H1 (cell line): ENCODE measurements at places on chromosomes 13 and 19. TPM values are rescaled to one million over a fixed set of nuclear protein-coding genes. Genes with fewer than 3 reads are reported as not detected.

Gene CGB5
- 0.63 TPM in 1 of 2 replicates, not detected in the other for total RNA-seq

Gene PRODH2
- not detected in 2 replicates for total RNA-seq

Gene ZNF749
- total RNA-seq = 24.4 and 30.3 TPM in 2 replicates

Gene PTPRH
- total RNA-seq = 0.21 and 0.30 TPM in 2 replicates

Gene SYNGR4
- 1.1 TPM in 1 of 2 replicates, not detected in the other for total RNA-seq

DNA sequence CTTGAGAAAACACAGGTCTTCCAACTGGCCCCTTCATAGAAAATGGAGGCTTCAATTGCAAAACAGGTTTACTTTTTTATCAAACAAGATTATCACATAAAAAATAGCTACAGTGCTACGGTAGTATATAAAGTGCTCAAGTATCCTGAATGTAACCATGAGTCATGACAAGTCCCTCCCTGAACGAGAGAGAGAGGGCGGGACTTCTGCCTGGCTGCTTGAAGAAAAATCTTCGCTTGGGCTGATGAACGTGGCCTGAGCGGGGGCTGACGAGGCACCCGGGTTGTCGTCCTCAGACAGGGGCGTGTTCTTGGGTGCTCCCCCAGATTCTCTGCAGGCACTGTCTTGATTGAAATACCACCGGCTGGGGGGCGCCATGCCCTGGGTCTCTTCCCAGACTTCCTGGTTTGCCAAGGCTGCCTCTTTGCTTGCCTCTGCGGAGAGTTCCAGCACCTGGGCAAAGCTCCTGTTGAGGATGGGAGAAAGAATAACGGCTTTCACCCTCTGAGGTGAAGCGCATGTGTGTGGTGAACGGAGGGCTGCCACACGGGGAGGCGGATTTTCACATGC, 23.2 kb upstream of the CPAMD8 start:
- no peak for DNase-seq

GRCh38 chr13:46313024-46313423, 74.0 kb downstream of the RUBCNL start:
- no peak for DNase-seq

GRCh38 chr19:7746903-7747884, at the start of gene CD209:
Gene CD209 (minus strand): TSS chr19:7747534. CDS start chr19:7747511, 23 bp downstream.
- DNase-seq = no peak

DNA sequence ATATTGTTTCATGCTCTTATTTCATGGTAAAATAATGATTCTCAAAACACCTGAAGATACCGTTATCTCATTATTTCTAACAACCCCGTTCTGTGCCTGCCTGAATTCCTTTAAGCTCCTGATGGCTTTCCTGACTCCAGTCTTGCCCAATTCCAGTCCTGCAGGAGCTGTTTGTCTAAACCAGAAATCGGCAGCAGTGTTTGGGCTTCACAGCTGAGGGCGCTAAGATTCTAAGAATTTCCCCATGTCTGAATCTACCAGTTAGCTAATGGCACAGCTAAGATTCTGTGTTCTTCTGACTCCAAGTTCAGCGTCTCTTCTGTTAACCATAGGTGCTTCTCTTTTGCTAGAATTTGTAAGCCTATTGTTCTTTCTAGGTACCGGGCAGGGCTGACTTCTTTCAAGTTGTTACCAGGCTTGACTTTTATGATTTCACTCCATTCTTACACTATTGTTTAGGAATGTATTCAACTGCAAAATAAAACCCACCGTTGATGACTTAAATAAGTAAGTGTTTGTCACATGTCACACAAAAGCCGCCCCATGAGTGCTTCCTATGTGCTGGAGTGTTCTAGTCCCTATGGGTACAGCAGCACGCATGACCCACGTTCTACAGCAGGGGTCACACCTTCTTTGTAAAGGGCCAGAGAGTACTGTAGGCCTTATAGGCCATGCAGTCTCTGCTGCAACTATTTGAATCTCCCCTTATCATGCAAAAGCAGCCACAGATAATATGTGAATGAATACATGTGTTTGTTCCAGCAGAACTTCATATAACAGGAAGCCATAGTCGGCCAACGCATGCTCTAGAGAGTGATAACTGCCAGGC, 168.3 kb upstream of the RNF113B start:
- DNase-seq = no peak

- DNase-seq = no peak
Measured at GRCh38 chr13:93420206-93420605, 193.6 kb downstream of the GPC6 start.

- DNase-seq = no peak
Measured at GRCh38 chr19:13691569-13692435, 72.5 kb upstream of the MRI1 start.

DNA sequence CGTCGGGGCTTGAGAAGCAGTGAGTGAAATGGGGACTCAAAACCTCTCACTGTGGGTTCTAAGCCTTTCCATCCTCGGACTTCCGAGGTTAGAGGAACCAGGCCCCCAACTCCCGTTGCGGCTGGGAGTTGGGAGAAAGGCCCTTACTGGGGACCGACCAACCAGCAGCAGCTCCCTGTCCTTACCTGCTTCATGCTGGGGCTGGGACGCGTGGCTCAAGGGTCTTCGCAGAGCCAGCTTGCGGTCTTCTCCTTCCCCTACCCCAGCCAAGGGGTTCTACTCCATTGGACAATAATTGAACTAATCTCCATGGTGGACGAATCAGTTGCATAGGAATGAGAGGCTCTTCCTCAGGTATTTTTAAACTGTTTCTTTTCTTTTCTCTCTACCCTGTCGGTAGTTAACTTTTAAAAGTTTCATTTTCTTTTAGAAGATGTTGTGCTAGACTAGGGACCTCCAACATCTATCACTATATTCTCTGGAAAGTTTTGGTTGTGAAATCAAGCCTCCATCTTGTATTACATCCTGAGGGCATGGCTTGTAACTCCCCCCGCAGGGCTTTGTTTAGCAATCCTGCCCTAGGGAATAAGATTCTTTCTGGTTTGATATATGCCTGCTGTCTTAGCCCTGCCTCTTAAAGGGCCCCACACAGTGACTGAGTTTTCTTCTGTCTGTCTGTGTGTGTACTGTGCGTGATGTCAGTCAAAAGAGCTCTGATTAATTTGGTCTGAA, 1027.1 kb upstream of the PCDH9 start:
- DNase-seq = no peak

GRCh38 chr13:113592571-113592970, 8.0 kb downstream of the TFDP1 start:
- no peak for DNase-seq

GRCh38 chr13:94978516-94978915, 266.2 kb upstream of the SOX21 start:
- no peak for DNase-seq

DNA sequence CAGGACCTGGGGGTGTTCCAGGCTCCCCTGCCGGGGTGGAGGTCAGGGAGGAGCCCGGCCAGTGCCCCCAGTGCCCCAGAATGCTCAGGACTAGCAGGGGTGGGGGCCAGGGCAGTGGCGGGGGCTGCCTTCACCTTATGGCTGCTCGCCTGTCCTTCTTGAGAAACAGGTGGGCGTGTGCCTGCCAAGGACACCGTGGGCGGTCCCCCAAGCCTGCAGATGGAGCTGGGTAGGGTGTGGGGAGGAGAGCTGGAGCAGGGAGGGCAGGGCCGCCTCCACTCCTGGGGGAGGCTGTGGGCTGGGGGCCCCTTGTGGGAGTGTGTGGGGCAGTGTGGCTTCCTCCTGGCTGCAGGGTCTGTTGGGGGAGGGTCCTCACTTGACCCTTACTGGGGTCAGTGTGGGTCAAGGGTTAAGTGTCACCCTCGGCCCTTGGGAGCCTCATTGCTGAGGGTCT, 160.1 kb downstream of the KDM4B start:
- DNase-seq = no peak

DNA sequence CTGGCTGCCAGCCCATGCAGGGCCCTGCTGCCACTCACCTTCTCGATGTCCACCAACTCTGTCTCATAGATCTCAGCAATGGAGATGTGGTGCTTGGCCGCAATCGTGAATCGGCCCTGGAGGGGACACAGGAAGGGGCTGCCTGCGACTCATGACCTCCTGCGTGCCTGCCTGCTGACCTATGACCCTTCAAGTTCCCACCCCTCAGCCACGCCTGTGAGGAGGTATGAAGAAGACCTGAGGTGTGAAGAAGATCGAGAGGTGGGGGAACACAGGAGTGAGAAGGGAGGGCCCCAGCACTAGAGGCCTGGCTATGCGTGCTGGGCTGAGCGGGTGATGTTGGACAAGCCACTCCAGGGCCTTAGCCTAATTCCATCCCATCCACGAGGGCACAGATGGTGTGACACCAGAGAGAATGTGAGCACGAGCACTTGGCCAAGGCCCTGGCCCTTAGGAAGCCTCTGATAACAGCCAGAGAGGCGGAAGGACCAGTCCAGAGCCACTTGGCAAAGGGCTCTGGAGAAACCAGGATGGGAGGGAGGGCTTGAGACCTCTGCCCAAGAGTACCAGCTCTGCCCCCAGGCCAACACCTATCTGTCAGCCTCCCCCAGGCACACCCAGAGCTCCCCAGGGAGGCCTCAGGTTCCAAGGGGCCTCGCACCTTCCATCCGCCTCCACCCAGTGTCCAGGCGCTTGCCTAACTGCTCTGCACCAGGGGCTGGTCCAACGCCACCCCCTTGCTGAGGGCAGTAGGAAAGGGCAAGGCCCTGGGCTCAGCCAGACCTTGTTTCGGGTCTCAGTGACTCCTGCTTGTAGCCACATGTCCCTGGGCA, 9.6 kb upstream of the KPTN start:
- no peak for DNase-seq

GRCh38 chr13:45446181-45446580, 18.6 kb upstream of the COG3 start:
- no peak for DNase-seq

DNA sequence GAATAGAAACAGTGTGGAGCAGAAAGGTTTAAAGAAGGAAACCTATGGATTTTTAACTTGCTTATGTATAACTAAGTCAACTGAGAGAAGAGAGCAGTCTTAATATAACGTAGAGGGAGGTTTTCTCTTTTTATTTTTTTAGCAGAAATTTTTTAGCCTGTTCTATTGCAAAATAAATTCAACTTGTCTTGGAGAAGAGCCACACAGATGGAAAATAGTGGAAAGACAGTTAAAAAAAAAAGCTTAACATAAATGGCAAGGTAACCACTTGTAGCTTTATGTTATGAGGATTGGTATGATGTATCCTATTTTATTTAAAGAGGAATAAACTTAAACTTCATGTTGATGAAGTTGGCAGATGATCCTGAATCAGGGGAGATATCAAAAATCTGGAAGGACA, 312.4 kb downstream of the SHISA2 start:
- no peak for DNase-seq

- no peak for DNase-seq
Measured at GRCh38 chr13:52737965-52738364, 1.7 kb downstream of the CNMD start.
